SHP77 treated with DMSO at 0.1 percent for 48 hours (cell line): ENCODE measurements at places on chromosomes 5 and 9.

- no peak for DNase-seq
These were observed 67.3 kb upstream of the RXRA start for GRCh38 chr9:134258828-134259546.

DNA sequence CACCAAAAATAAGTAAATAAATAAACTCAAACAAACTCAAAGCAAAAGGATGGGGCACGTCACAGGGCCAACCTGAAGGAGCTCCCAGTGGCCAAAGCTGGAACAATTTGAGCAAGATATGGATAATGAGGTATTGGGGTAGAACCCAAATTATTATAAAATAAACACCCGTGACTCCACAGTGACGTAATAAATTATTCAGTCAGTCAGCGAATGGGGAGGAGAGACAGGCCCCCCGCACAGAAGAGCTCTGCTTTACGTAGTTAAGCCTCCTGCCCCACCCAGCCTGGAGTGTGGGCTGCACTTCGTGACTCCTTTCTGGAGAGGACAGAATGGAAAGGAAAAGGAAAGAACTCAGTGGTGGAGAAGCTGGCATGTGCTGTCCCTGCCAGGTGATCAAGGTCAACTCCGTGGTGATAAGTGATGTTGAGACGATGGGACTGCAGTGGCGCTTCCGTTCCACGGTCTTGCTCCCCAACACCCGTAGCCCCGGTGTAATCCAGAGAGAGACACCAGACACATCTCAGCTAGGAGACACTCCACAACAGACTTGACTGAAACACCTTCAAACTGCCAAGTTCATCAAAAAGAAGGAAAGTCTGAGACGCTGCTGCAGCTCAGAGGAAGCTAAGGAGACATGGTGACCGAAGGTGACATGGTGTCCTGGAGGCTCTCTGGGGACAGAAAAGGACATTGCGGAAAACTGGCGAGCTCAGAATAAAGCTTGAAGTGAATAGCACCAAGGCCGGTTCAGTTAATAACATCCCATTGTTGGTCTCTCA, 83.3 kb upstream of the COL5A1 start:
- no peak for DNase-seq

DNA sequence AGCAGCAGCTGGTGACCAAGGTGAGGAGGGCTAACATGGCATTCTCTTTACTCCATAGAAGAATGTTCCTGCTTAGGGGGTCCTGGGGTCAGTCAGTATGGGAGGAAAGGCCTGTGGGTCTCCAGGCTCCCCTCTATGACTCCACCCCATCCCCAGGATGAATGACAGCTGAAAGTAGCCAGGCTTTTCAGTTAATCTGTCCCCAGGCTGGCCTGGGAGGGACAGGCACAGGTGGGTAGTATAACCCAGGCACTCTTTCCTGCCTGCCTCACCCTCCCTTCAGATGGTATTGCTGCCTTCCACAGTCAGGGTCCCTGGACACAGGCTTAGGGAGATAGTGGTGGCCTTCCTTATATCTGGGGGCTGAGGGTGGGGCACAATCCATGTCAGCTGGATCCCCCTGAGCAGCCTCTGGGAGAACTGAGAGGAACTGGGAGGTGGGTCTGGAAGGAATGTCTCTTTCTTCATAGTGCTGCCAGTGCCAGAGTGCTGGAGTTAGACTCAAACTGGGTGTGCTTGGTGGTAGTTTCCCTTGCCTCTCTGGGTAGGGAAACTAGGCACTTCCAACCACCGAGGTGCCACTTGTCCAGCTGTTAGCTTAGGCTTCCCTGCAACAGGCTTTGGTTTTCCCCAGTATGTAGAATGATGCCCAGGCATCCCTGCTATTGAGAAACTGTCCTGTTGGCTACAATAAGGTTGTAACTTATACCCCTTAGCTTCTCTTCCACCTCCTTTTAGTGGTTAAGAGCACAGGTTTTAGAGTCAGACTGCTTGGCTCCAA, 27.8 kb downstream of the LARP1 start:
- no peak for DNase-seq

DNA sequence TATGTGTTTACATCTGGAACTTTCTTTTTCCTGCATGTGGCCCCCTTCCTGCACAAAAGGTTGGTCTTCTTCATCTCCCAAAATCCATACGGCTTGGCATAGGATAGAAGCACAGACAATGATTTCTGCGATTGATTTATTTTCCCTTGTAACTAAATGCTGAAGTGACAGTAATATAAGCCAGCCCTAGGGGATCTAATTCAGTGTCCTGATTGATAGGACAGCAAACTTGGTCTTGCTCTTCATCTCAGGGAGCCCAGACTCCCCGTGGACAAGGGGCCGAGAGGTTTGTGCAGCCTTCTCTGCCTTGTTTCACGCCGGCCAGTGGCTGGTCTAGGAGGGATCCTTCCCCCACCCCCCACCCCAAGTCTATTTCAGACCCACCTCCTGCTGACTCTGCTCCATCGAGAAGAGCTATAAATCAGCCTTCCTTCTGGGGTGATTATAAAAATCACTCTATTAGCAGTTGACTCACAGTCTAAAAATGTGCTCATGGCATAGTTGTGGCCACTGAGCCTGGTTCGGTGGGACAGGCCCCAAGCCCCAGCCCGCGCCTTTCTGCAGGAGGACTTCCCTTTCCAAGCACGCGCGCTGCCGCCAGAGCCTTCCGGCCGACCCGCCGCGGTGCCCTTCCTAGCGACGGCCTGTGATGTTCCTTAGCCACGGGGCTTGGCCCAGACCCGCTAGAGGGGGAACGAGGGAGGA, 89.8 kb upstream of the COL5A1 start:
- DNase-seq = no peak

GRCh38 chr5:17400724-17401469, 97.1 kb upstream of the TAF11L2 start:
- no peak for DNase-seq

- no peak for DNase-seq
These were observed 802.2 kb upstream of the WWC1 start for GRCh38 chr5:167489202-167489601.

GRCh38 chr9:71741926-71742648, 26.2 kb downstream of the CEMIP2 start:
- DNase-seq = no peak

DNA sequence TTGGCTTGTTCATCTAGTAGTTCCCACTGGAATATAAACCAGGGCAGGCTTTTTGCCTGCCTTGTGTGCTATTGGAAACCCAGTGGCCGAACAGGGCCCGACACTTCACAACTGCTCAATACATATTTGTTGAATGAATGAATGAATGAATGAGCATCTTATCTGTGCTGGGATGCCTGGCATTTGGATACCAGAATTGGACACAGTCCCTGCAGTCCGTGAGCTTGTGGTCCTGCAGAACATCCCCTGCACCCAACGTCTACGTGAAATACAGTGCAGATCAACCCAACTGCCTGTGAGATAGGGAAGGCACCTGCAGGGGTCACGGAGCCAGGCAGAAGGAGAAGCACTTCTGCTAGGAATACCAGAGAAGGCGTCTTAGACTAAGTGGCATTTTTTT, 30.0 kb upstream of the COL15A1 start:
- DNase-seq = no peak

GRCh38 chr9:90307167-90307833, 335.3 kb downstream of the DIRAS2 start:
- DNase-seq = peak; percentile 47

DNA sequence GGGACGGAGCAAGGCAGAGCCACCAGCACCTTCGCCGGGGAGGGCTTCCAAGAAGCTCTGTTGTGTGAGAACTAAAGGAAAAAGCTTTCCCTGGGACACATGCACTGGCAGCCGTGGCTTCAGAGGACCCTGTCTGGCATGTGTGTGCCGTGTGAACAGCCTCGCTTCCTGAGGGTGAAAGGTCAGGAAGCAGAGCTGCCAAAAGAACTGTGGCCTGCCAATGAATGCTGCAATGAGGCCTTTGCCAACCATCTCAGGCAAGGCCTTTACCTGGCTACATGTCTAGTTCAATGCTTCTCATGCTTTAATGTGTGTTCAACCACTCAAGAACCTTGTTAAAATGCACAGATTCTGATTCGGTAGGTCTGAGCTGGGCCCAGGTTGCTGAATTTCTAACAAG, 53.5 kb downstream of the NIPSNAP3B start:
- DNase-seq = no peak

GRCh38 chr5:2759696-2760461, 8.4 kb upstream of the IRX2 start:
- no peak for DNase-seq

GRCh38 chr5:117801583-117801982, 1186.8 kb downstream of the DTWD2 start:
- no peak for DNase-seq

DNA sequence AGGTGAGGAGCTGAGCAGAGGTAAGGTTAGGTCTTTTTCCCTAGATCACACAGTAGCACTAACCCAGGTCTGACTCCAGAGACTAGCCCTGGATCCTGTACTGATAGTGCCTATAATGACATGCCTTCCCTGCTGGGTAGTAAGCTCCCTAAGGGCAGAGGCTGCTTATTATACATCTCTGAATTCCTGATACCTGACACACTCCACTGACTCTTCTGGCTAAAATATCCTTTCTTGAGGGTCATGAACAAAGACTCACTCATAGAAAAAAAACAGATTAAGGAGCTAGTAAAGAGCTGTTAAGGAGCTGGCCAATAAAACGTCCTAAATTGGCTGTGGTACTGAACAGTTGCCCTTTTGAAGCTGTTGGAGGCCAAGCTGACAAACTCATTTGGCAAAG, 149.0 kb upstream of the ITGA1 start:
- no peak for DNase-seq

GRCh38 chr9:126715382-126715781, 89.5 kb upstream of the ZBTB43 start:
- DNase-seq = no peak

DNA sequence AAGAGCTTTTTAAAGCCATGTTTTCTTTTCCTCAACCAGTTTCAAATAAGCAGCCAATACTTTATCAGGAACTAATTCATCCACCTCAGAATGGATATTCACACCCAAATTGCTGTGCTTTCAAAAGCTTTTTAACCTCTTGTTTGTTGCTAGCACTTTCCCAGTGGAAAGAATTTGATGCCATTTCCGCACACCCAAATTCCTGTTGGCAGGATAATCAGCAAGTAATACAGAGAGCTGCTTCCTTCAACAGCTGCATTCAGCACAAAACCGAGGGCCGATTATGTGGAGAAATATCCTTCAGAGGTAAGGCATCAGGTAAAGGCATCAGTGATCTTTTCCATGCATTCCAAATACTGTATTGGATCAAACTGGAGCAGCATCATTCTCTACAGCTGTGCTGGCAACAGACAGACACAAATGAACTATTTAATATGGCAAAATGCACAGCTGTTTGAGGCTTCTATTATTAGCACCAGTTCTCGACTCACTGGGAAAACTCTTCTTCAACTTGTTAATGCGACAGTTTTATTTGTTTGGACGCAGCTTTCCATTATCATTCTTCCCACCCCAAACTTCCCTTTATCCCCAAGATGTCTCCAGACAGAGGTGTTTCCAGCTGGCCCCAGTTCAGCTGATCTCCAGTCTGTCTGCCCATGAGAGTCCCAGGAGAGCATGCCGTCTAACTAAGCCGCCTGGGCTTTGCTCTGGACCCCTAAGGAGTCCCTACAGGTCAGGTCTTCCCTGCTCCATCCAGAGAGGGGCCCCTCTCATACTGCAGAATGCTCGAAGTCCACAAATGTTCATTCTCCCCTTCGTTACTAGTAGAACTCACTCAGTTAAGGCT, 22.2 kb upstream of the MGAT1 start:
- no peak for DNase-seq

DNA sequence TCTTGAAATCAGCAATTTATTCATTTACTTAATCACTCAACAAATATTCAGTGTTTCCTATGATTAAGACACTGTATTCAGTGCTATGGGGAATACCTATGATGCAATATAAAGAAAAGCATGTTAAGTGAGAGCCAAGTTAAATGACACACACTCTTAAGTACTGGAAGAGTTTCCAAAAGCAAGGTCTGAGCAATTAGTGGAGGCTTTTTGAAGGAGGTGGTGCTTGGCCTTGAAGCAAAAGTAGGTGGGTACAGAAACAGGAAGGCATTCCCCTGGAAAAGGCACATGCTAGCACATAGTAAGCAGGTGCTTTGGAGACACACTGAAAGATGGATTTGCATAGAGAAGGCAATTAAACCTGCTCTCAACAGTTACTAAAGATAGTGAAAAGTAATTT, 4.0 kb downstream of the TSLP start:
- no peak for DNase-seq

GRCh38 chr5:36844305-36844704, 32.3 kb upstream of the NIPBL start:
- no peak for DNase-seq

GRCh38 chr9:100440071-100440470, 13.1 kb downstream of the MSANTD3 start:
- no peak for DNase-seq

GRCh38 chr5:146877178-146877681, 1.3 kb downstream of the PPP2R2B start:
- DNase-seq = no peak

DNA sequence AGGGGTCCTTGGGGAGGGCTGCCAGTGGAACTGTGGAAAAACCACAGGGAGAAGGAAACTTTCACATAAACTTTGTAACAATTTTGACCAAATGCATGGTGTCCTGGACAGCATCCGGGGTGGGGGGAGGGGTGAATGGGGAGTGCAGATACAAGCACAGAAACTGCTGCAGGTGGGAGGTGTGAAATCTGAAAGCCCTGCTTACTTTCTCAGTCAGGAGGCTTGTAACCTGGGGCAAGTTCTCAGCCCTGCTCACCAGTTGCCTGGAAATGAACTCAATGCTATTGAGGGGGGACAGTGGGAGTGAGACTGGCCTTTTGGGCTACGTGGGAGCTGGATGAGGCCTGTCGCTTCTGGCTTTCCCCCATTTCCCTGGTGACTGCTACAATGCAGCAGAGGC, 694.5 kb upstream of the ZNF608 start:
- no peak for DNase-seq

DNA sequence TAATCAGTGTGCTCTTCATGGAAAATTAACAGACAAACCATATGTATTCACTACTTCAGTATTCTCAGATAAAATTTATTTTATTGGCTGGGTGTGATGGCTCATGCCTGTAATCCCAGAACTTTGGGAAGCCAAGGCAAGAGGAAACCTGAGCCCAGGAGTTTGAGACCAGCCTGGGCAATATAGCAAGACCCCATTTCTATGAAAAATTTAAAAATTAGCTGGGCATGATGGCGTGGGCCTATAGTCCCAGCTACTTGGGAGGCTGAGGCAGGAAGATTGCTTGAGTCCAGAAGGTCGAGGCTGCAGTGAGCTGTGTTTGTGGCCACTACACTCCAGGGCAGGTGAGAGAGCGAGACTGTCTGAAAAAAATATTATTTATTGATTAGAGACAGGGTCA, 23.4 kb upstream of the CREBRF start:
- DNase-seq = no peak

GRCh38 chr5:9851458-9851857, 221.3 kb upstream of the TAS2R1 start:
- DNase-seq = no peak

DNA sequence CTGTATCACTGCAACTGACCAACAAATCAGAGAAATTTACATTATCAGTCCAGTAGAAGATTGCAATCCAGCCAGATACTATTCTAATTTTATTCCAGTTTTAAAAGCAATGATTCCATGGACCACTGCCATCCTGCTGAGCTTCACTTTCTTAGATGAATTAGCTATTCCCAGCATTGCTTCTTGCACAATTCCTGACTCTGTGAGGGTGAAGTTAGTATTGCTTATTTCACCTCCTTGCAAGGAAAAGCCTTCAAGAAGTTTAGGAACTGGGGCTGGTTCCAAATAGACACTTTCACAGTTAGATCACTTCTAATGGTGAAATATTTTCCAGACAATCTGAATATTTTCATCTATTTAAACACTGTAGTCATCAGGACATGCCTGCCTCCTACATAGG, 338.6 kb upstream of the TNC start:
- DNase-seq = no peak

GRCh38 chr5:16700081-16700480, 83.3 kb upstream of the RETREG1 start:
- DNase-seq = no peak

- no peak for DNase-seq
These were observed 2.9 kb downstream of the DENND4C start for GRCh38 chr9:19233344-19233743.
